ENCODE measurements at places on chromosomes 1 and 21. TPM values are rescaled to one million over a fixed set of nuclear protein-coding genes. Genes with fewer than 3 reads are reported as not detected.

The STK40 gene
- total RNA-seq, result 24.6 TPM

The KRTAP11-1 gene
- total RNA-seq, result not detected

The KCNK2 gene
- total RNA-seq, result 18.7 TPM

GRCh38 chr1:156807627-156808026 lies 9.0 kb downstream of the SH2D2A start:
- no peak for DNase-seq

Data from fibroblast of villous mesenchyme (primary cell).